OCI-LY7 (cell line): ENCODE measurements at places on chromosomes 13 and 19. TPM values are rescaled to one million over a fixed set of nuclear protein-coding genes. Genes with fewer than 3 reads are reported as not detected.

Gene ETV2
- total RNA-seq: 1.7 and 2.0 TPM in 2 replicates

GRCh38 chr19:38204728-38205127, 19.3 kb downstream of the DPF1 start:
- no peak for DNase-seq

Gene TRPC4
- total RNA-seq: not detected in 2 replicates

- no peak for DNase-seq
Observed at GRCh38 chr19:36111200-36111539, 227 bp downstream of the OVOL3 start.

Gene APLP1
- 0.70 and 1.2 TPM in 2 replicates for total RNA-seq

Gene PPP5C
- total RNA-seq: 103 and 105 TPM in 2 replicates

Gene FXYD7
- 6.1 and 6.3 TPM in 2 replicates for total RNA-seq

Gene LIM2
- total RNA-seq: not detected in 2 replicates

GRCh38 chr19:55554741-55555152, 9.4 kb upstream of the SBK3 start:
- DNase-seq: no peak

DNA sequence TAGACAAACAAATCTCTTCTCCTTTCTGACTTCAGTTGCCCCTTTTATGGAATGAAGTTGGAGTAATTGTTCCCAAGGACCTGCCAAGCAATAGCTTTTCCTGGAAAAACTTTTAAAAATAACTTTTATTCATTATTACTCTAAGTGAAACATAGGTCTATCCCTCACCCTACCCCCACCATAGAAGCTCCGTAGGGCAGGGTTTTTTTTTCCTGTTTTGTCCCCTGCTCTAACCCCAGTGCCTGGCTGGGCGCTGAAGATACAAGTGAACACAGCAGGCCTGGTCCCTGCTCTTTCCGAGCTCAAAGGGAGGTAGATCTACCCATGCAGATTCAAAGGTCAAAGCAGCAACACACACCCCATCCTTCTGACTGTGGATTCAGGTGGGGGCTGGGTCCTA, 8.7 kb upstream of the GNG8 start:
- no peak for DNase-seq

DNA sequence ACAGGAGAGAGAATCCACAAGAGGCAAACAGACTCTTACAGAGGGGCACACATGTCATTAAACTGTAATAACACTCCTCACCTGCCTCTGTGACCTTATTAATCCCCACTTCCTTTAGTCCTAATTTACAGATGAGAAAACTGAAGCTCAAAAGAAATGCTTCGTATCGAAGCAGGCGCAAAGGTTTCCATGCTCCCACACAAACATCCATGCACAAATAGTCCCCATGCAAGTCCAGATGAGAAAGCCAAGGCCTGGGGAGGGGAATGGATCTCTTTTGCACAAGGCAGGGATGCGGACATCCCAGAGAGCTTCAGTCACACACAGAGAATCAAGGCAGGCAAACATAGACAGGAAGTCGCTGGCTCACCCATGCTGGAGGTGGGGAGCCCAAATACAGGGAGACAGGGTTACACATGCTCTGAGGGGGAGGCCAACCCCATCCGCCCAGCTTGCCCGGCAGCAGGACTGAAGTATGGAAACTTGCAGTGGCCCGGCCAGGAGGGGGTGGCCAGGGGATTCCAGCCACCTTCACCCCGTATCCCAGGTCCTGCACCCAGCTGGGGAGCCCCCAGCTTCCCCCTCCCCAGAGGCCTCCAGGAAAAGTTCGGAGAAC, 468 bp downstream of the S1PR5 start:
- no peak for DNase-seq

DNA sequence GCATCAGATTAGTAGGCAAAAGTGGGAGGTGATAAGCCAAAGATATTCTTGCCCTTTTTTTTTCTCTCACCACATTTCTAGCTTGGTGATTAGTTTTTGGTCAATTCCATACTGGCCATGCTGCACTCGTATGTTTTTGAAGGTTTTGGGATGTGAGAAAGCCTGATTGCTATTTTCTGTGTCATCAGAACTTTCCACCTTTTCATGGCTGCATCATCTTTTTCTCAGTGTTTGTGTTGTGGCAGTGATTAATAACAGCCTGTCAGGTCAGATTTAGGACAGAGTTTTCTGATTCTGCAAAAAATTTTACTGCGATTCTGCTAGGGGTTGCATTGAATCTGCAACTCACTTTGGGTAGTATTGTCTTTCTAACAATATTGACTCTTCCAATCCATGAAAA, 32.9 kb downstream of the PSG1 start:
- no peak for DNase-seq

Gene BICRA
- total RNA-seq: 16.0 and 16.5 TPM in 2 replicates

- DNase-seq: peak; percentile 67
Observed at GRCh38 chr19:34961775-34962686, 2.0 kb downstream of the ZNF792 start.

Gene KCNN1
- total RNA-seq: 0.57 and 0.61 TPM in 2 replicates

- peak; percentile 49 for DNase-seq
Observed at GRCh38 chr19:47280183-47280797, 5.6 kb downstream of the INAFM1 start.

Gene NCR1
- total RNA-seq: not detected in 2 replicates

Gene CKM
- total RNA-seq: not detected in 2 replicates

DNA sequence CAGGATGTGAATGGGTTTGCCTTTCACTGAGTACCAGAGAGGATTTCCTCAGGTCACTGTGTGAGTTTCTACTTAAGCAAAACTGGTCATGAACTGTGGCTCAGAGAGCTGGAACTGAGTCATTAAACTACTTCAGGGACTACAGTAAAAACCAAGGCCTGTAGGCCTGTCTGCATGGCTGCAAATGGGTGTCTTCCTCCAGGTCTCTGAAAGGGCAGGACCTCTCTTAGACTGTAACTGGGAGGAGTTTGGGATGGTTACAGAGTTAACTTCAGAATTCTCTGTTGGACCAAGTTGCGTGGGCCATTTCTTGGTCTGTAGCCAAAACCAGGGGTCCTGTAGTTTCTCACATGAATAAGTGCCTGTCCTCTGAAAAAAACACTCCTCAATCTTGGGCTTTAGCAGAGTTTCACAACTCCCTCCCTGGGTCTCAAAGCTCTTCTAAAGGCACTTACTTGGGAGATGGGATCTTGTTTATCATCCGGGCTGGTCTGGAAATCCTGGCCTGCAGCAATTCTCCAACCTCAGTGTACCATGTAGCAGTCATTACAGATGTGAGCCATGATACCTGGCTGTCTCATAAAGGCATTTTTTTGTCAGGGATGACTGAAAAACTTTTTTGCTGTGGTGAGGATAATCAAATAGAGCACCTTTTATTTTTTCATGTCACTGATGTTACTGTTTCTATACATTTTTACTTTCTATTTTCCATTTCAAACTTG, 19.7 kb downstream of the ZNF714 start:
- DNase-seq: no peak

Gene SAMD4B
- 60.0 and 68.8 TPM in 2 replicates for total RNA-seq

Gene LYL1
- total RNA-seq: 70.4 and 72.5 TPM in 2 replicates

Gene ANKLE1
- 53.7 and 59.4 TPM in 2 replicates for total RNA-seq

DNA sequence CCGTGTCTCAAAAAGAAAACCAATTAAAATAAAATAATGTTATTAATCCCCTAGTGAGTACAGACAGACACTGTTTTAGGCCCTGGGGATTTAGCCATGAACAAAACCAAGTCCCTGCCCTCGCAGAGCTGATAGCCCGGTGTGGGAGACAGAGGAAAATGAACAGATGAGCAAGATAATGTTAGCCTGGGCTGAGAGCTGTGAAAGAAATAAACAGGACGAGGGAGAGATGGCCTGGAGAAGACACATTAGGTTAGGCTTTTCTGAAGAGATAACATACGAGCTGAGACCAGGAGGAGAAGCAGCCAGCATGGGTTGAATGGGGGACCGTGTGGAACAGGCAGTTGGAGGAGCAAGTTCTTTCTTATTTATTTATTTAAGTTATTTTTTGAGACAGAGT, 9.0 kb downstream of the RELB start:
- no peak for DNase-seq

Gene SLITRK6
- not detected in 2 replicates for total RNA-seq

Gene PGLYRP1
- total RNA-seq: not detected in 2 replicates

DNA sequence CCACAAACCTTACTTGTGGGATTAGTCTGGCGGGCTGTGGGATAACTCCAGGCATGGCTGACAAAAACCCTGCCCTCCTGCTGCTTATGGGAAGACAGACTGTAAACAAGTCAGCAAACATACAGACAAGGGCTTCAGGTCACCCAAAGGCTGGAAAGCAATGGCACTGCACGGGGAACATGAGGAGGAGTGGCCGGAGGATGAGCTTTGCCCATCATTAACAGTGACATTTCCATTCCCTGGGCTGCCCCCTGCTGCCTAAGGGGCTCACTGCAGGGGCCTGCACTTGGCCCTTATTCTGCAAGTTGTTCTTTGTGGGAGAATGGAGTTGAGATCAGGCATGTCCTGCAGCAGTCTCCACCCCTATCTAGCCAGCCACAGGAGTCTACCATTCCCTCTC, 91.3 kb downstream of the UQCRFS1 start:
- no peak for DNase-seq

DNA sequence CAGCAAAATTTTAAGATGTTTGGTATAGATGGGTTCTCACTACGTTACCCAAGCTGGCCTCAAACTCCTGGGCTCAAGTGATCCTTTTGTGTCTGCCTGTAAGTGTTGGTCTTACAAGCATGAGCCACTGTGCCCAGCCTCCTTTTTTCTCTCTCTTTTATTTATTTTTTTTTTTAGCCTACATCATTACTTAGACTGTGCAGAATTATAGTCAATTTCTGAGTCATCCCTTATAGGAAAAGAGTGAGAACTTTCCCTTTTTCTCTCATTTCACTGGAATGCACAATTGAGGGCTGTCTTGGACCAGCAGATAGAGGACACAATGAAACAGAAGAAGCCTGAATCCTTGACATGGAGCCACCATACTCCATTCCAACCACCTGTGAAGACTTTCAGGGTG, 13.3 kb downstream of the TSKS start:
- no peak for DNase-seq

DNA sequence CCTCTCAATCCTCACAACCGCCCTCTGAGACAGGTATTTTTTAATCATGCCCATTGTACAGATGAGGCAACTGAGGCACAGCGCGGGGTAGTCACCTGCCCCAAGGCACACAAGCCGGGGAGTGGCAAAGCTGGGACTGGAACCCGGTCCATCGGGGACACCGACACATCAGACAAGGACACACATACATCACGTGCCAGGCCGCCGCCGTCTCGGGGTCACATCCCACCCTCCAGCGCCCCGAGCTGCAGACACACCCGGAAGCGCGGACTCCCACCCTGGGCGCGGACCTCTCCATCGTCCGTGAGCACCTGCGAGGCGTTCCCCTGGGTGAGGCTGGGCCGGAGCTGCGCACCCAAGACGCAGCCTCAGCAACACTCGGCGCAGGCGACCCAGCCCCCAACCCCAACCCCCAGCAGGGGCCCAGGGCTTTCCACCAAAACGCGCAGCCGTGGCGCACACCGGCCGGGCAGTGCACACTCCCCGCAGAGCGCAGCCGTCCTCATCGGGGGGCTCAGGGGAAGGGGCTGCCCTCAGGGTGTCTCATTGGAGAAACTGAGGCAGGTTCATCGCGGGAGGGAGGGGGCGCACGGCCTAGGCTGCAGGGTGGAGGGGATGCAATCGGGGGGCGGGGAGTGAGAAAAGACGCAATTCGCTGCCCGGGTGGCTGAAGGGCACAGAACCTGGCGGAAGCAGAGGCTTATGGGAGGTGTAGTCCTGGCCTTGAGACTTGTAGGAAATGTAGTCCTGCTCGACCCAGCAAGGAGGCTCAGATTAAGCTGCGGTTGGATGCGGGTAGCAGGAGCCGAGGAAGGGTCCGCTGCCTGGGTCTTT, 1.9 kb upstream of the LMTK3 start:
- DNase-seq: peak; percentile 89

- no peak for DNase-seq
Observed at GRCh38 chr19:47241919-47242577, 11.0 kb upstream of the BBC3 start.

Gene HAUS5
- total RNA-seq: 58.1 and 59.7 TPM in 2 replicates

Gene PCDH9
- total RNA-seq: 26.0 and 31.6 TPM in 2 replicates

Gene IRGC
- not detected in 2 replicates for total RNA-seq
